Activated CD4-positive, alpha-beta T cell treated with anti-CD3 and anti-CD28 coated beads for 4 hours (primary cell): ENCODE measurements at places on chromosomes 12 and 14.

GRCh38 chr12:42299392-42300308, 26.2 kb downstream of the ZCRB1 start:
- peak; percentile 63 for DNase-seq

DNA sequence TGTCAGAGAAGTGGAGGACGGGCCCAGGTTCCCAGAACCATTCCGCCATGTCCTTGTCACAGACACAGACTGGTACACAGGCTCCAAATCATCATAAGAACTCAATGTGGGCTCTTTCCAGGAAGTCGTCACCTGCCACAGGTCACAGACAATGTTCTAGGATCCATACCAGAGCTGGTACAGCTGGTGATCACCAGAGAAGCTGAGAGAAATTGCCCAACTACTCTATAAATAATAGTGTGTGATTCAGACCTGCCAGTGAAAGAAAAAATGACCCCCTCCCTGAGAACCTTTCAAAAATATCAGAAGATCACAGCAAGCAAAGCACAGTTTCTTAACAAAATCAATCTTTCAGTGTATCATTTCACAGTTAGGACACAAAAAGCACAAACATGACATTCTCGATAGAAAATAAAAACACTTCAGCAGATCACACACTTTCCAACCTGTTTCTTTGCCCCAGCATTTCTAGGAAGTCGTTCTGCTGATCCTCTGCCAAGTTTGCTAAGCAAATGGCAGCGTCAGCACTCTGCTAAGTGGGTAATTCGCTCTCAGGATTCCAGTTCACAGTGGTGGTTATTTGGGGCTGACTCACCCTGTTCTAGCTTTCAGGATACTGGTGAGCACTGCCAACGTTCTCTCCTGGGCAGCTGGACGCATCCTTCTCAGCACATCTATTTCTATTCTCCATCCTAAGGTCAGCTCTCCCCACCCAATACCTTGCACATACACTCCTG, 223.3 kb upstream of the SFSWAP start:
- DNase-seq, result no peak

DNA sequence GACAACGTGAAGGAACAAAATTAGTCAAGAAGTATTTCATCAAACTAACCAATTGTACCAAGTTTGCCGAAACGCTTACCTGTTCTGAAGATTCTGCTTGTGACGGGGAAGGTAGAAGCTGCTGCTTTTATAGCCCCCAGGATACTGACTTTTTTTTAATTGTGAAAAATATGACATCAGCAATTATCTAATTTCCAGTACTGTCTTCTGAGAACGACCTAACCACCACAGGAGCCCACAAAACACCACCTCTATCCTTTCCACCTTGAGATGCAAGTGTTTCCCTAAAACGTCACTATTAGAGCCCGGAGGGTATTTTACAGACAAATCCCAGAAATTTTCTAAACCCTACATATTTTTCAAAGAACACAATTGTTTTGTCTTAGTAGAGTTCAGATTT, at the start of gene IL22:
Gene IL22 (minus strand): TSS at position 101 of the 400 bp plus-strand sequence. CDS start 156 bp downstream, outside the sequence.
- no peak for DNase-seq

DNA sequence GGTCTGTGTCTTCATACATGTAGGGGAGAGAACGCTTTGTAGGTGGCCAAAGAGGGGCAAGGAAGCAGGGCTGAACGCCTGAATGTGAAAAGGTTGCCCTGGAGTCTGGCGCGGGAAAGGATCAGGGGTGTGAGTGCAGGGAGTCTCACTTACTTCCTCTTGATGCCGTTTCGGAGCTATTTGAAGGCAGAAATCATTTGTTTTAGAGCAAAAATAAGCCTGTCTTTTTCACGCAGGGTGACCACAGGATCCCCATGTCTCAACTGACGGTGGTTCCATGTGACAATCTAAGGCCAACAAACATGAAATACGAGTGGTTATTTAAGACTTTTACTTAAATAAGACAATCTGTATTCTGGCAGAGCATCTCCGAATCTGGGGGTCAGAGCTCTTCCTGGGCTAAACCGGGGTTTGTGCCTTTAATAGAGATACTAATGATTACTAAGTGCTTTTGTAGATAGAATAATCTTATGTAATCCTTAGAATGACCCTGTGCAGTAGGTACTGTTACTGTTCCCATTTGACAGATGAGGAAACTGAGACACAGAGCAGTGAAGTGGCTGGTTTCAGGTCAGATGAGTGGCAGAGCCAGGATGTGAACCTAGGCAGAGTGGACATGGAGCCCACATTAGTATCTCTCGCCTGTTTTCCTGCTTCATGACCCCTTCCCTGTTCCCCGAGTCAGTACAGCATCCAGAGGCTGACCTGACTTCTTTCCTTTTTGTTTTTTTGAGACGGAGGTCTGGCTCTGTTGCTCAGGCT, 1.9 kb downstream of the BRI3BP start:
- no peak for DNase-seq

DNA sequence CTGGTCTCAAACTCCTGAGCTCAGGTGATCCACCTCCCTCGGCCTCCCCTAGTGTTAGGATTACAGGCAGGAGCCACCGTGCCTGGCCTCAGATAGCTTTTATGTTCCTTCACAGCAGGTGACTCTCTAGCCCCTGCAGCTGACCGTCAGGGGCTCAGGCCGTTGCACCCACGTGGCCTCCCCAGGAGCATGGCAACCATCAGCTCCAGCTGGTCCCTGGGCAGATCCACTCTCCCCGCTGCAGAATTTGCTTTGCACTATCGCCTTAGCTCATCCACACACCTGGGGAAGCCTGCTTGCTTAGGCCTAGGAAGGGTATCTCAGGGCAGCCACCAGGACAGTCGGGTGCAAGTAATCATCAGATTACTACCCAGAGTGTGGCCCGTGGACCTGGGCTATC, 62.6 kb downstream of the TSPAN9 start:
- DNase-seq, result no peak

GRCh38 chr14:69708586-69709560, 58.1 kb upstream of the SRSF5 start:
- peak; percentile 19 for DNase-seq

DNA sequence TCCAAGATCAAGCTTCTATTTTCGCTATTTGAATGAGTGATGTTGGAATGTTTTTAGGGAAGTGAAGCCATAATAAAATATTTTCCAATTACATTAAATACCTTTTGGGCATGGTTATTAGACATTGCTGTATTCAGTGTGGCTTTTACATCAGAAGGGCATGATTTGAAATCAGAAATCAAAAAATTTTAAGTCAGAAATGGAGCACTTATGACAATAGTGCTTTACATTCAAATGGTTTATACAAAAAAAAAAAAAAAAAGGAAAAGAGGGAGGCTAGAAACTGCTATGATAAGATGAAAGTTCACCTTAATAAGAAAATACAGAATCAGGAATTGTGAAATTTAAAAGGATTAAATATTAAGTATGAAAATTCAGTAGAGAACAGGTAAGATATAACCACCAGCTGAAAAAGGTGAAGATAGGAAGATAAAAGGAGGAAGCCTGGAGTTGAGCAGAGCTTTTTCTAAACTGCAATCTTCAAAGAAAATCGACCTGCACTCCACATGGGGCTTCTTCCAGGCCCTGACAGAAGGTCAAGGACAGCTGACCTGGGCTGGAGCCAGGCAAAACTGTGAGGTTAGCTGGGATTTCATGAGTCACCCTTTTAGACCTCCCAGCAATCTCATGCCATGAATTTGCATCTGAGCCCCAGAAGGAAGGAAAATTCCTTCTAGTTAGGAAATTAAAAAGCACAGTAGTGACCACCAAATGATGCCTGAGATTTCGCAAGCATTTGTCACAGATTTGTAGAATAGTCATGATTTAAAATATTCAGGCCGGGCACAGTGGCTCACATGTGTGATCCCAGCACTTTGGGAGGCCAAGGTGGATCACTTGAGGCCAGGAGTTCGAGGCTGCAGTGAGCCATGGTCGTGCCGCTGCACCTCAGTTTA, 23.4 kb upstream of the BMP4 start:
- DNase-seq, result no peak

GRCh38 chr12:105823810-105824209, 314.9 kb downstream of the NUAK1 start:
- no peak for DNase-seq

DNA sequence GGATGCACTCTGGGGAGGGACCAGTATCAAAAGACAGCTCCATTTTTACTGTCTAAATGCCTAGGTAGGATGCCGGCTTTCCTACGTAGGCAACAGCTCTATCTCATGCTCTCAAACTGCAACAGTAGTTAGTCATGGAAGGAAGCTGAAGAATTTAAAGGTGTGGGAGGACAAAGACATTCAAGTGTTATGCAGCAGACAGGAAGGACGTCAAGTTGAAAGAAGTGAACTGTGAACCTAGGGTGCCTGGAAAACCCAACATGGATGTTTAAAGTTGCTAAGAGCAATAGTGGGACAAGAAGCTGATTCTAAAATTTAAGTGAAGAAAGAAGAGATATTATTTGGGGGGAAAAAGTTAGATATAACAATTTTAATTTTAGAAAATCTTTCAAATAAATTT, 5.9 kb downstream of the SEC23A start:
- no peak for DNase-seq

DNA sequence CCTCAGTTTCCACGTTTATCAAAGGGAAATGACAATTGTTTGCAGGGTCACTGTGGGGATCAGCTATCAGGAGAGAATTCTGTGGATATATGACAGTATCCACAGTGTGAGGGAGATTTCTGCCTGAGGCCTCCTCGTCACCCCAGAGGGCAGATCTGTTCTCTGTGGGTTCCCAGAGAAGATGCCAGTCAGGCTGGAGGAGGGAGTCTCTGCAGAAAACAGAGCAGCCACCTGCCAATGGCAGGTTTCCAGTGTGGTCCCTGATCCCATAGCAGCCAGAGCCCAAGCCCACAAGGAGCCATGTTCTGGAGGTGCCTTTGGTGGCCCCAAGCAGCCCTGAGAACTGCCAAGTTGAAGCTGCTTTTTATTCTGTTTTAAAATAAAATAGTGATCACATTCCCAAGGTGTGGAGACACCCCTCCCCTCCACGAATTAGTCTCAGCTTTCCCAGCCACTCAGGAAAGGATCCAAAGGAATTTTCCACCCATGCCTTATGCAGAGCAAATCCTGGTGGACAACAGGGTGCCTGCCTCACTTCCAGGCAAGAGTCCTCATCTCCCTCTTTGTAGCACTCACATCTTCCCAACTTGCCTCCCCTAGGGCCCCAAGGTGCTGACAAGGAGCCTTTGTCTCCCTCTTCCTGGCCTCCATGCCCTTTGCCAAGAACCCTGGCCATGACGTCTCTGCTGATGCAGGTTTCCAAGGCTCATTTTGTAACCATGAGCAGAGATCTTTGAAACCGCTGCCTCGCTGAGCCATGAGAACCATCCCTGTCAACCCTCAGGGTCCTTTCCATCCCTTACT, 20.4 kb downstream of the CMKLR1 start:
- DNase-seq, result no peak

- DNase-seq, result no peak
Measured at GRCh38 chr12:2301531-2302461, 249.0 kb downstream of the CACNA1C start.

- no peak for DNase-seq
Measured at GRCh38 chr14:36659822-36660735, 1.6 kb upstream of the PAX9 start.

DNA sequence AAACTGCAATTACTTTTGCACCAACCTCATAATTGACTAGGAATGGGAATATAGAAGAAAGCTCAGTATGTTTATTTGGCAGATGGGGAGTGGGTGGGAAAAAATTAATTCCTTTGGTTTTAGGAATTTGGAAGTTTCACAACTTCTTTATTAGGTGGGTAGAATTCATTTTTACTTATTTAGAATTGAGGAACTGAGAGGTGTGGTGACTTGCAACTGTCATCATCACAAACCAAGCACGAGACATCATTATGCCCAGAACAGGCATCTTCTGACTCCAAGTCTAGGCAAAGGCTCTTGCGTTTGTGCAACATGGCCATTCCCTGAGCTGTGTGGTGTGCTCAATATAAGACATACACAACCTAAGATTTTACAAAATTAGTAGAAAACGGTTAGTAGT, 380.0 kb downstream of the ATP23 start:
- DNase-seq, result no peak

DNA sequence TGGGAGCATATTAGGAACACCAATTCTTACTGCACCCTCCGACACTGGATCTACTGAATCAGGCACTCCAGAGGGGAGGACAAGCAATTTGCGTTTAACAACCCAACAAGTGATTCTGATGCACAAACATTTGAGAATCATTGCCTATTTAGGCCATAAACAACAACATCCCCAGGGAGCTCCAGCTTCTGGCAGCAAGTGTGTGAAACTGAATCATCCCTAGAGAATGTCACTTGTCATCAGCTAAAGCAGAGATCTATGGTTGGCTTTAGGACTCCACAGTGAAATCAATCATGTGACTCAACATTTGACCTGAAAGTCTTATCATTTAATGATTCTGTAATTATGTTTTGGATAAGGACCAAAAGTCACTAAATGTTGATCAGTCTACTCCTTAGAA, 505.0 kb upstream of the FLRT2 start:
- no peak for DNase-seq

- DNase-seq, result no peak
Measured at GRCh38 chr14:103194256-103195045, 71.2 kb downstream of the TNFAIP2 start.

DNA sequence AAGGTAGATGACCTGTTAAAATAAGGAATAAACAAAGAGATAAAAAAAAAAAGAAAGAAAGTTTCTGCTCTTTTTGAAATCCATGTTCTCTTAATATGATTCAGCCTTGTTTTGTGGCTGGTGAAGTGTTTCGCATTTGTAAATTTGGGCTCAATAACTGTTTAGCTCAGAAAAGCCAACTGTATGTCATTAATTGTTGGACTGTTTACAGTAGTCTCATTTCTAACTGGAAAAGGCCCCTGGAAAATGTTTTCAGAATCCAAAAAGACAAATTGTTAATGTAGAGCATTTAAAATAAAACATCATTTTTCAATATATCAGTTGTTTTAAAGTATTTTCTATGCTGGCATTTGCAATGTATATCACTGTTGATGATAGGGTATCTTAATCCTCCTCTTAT, 47.4 kb upstream of the DYRK2 start:
- no peak for DNase-seq

DNA sequence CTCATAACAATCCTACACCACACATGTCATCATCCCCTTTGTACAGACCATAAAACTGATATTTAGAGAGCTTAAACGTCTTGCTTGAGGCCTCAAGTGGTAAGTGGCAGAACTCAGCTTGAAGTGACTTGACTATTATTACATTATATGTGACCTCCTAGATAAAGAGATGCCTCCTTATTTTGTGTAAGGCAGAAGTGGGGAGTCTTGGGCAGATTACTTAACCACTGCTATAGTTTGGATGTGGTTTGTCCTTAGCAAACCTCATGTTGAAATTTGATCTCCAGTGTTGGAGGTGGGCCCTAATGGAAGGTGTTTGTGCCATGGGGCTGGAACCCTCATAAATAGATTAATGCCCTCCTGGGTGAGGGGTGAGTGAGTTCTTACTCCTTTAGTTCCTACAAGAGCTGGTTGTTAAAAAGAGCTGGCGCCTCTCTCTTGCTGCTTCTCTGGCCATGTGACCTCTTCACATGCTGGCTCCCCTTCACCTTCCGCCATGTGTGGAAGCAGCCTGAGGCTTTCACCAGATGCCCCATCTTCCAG, 37.4 kb downstream of the RCOR1 start:
- no peak for DNase-seq

- DNase-seq, result no peak
Measured at GRCh38 chr14:53532853-53533252, 379.7 kb upstream of the DDHD1 start.
